ENCODE measurements at places on chromosomes 4 and X. TPM values are rescaled to one million over a fixed set of nuclear protein-coding genes. Genes with fewer than 3 reads are reported as not detected.

AREG gene
- 9.2 TPM for total RNA-seq

CXCR3 gene
- total RNA-seq, result not detected

DOK7 gene
- not detected for total RNA-seq

ITIH6 gene
- total RNA-seq, result not detected

PPID gene
- total RNA-seq, result 15.1 TPM

TMPRSS11A gene
- total RNA-seq, result not detected

EXOC1 gene
- 26.9 TPM for total RNA-seq

FGF16 gene
- 0.05 TPM for total RNA-seq

STAP1 gene
- not detected for total RNA-seq

PAGE5 gene
- not detected for total RNA-seq

TBC1D9 gene
- total RNA-seq, result 20.4 TPM

DOCK11 gene
- 18.8 TPM for total RNA-seq

RBMXL3 gene
- total RNA-seq, result not detected

GPR34 gene
- not detected for total RNA-seq

HEPH gene
- total RNA-seq, result 47.3 TPM

ZNF711 gene
- total RNA-seq, result 0.24 TPM

NLGN4X gene
- total RNA-seq, result 4.2 TPM

SLC26A1 gene
- total RNA-seq, result not detected

MUC7 gene
- total RNA-seq, result not detected

TLR7 gene
- total RNA-seq, result not detected

HTR2C gene
- not detected for total RNA-seq

PITX2 gene
- total RNA-seq, result not detected

MAGEB2 gene
- not detected for total RNA-seq

SSX2B gene
- total RNA-seq, result not detected

MPC1L gene
- total RNA-seq, result not detected

HELT gene
- total RNA-seq, result not detected

SPIN2A gene
- total RNA-seq, result not detected

CD40LG gene
- not detected for total RNA-seq

PHEX gene
- 1.2 TPM for total RNA-seq

GIMD1 gene
- total RNA-seq, result not detected

ADH5 gene
- 168 TPM for total RNA-seq

MTTP gene
- total RNA-seq, result not detected

CPZ gene
- 33.6 TPM for total RNA-seq

TBC1D8B gene
- 9.2 TPM for total RNA-seq

C1QTNF7 gene
- total RNA-seq, result 1.9 TPM

SPACA5 gene
- total RNA-seq, result not detected

HGFAC gene
- total RNA-seq, result 0.06 TPM

PFKFB1 gene
- total RNA-seq, result not detected

TCEAL2 gene
- not detected for total RNA-seq

ANOS1 gene
- 4.4 TPM for total RNA-seq

CT55 gene
- total RNA-seq, result not detected

CFI gene
- 21.2 TPM for total RNA-seq

NXF2 gene
- total RNA-seq, result not detected
